ENCODE measurements at places on chromosomes 3 and 15. TPM values are rescaled to one million over a fixed set of nuclear protein-coding genes. Genes with fewer than 3 reads are reported as not detected.

The TMEM158 gene
- 3.2 TPM for total RNA-seq

The DPPA2 gene
- not detected for total RNA-seq

The GOLGA8S gene
- total RNA-seq: 0.52 TPM

The PPP2R3A gene
- 15.6 TPM for total RNA-seq

The PLSCR5 gene
- total RNA-seq: not detected

The SH3BP5 gene
- total RNA-seq: 79.9 TPM

The SKOR1 gene
- total RNA-seq: 1.2 TPM

Measured in aorta (tissue), 5 donors.